Vagina (tissue), 2 donors: ENCODE measurements at places on chromosomes 2 and 18. TPM values are rescaled to one million over a fixed set of nuclear protein-coding genes. Genes with fewer than 3 reads are reported as not detected.

NOSTRIN gene
- 30.0 TPM for total RNA-seq

DSC3 gene
- 176 TPM for total RNA-seq

CFC1 gene
- not detected for total RNA-seq

ERFE gene
- total RNA-seq, result not detected

ZC3H8 gene
- 15.7 TPM for total RNA-seq

SAG gene
- not detected for total RNA-seq

CACNB4 gene
- total RNA-seq, result 4.9 TPM

SEMA4C gene
- total RNA-seq, result 60.6 TPM

NFATC1 gene
- 21.9 TPM for total RNA-seq

FAM228A gene
- 0.98 TPM for total RNA-seq

PLCL1 gene
- 6.6 TPM for total RNA-seq

REG3G gene
- not detected for total RNA-seq

DHRS9 gene
- total RNA-seq, result not detected

ABCG5 gene
- not detected for total RNA-seq

AOX1 gene
- total RNA-seq, result 84.5 TPM

GREB1 gene
- total RNA-seq, result 35.4 TPM

PLGLB1 gene
- total RNA-seq, result 2.2 TPM

LYG2 gene
- not detected for total RNA-seq

ACMSD gene
- total RNA-seq, result not detected

RAD51AP2 gene
- 0.25 TPM for total RNA-seq

GAREM1 gene
- 15.7 TPM for total RNA-seq

SLC23A3 gene
- total RNA-seq, result 5.4 TPM

RUFY4 gene
- total RNA-seq, result not detected

ANKRD30BL gene
- 1.2 TPM for total RNA-seq

LYPD6 gene
- 0.25 TPM for total RNA-seq

SCN9A gene
- 4.9 TPM for total RNA-seq

SP140 gene
- 7.4 TPM for total RNA-seq

NBEAL1 gene
- 26.3 TPM for total RNA-seq
